ENCODE measurements at places on chromosomes 2 and 18.
A peak's percentile ranks its signal among the peaks of the same experiment; 100 is the strongest.

DNA sequence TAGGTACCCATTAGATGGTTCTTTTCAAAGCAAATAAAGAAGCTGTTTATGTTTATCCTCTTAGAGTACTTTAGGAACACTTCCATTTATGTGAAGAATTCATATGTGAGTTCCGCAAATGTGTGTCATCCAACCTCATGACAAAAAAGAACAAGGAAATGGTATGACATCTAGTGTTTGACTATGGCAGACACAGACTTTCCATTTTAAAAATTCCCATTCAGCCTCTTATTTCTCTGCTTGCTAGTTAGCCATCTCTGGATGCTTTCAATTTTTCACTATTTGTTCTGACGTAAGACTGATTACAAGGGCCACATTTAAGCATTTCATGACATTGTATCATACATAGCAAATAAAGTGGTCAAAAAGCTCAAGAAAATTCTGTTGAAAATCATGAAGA lies 103.0 kb downstream of the ZAP70 start:
- no peak for DNase-seq

- DNase-seq, result peak; percentile 3
These were observed 640.8 kb downstream of the DPP10 start for GRCh38 chr2:115083225-115083624.

DNA sequence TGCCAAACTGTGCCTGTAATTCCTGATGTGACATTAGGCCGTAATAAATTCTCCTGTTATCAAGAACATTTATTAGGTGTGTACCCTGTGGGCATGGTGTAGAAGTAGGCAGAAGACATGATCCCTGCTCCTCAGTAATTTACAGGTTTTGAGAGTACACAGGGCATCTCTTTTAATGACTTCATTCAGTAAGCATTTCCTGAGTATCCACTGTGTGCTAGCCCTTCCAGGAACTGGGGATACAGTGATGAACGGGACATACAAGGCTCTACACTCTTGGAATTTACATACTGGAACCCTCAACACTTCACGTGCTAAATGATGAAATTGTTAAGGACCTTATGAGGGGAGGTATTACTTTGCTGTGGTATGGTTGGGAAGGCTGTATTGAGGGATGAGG lies 30.2 kb downstream of the DIS3L2 start:
- no peak for DNase-seq

DNA sequence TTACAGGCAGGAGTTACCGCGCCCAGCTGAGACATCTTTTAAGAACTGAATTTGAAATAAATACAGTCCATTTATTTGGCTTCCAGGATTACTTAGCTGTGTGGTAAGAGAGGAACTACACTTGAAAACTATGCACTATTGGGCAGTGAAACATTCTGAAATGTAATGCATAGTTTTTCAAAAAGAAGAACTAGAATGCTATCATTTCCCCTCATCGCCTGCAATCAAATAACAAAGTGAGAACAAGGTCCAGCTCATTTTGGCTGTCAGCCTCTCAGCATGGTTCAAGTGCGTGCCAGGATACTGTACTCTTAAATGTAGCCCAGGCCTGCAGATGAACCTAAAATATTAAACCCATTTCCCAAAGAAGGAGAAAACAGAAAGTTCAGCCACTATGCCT lies 76.6 kb upstream of the ARL5A start:
- DNase-seq, result no peak

DNA sequence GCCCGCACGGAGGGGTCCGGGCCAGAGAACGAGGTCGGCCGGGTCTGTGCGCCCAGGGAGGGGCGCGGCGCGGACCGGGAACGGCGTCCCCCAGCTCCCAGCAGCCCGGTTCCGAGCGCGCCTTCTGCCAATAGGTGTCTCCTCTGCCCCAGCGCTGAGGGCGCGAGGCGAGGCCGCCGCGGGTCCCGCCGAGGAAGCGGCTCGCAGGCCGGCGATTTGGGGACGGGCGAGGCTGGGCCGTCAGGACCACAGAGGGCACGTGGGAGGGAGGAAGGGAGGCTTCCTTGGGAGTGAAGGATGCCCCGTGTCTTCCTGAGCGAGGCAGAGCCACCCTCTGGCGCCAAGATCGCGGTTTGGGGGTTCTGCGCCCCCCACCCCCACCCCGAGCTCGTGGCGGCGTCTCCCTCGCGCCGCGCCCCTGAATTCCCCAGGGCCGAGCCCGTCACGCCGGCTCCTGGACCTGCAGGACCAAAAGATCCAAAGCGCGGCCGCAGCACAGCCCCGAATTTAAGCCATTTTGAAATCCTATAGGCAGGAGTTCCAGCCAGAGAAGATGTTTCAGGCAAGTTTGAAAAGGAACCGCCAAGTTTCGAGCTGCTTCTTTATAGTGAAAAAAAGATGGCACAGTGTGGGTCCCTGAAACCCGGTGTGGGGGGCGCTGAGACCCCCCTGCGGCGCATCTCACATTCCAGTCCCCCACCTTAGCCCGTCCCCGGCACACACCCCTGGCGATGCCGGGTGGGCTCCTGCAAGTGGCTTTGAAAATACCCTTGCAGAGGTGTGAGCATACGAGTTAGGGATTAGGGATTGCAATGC lies 909 bp downstream of the NFATC1 start:
- DNase-seq, result no peak

- no peak for DNase-seq
These were observed 15.2 kb downstream of the NPAS2 start for GRCh38 chr2:100835006-100835659.

GRCh38 chr2:151472966-151473365 lies 63.3 kb downstream of the RIF1 start:
- no peak for DNase-seq

- DNase-seq, result no peak
These were observed 152.3 kb downstream of the MYO5B start for GRCh38 chr18:50042611-50043010.
